ENCODE measurements at places on chromosomes 16 and 17. TPM values are rescaled to one million over a fixed set of nuclear protein-coding genes. Genes with fewer than 3 reads are reported as not detected.

DNA sequence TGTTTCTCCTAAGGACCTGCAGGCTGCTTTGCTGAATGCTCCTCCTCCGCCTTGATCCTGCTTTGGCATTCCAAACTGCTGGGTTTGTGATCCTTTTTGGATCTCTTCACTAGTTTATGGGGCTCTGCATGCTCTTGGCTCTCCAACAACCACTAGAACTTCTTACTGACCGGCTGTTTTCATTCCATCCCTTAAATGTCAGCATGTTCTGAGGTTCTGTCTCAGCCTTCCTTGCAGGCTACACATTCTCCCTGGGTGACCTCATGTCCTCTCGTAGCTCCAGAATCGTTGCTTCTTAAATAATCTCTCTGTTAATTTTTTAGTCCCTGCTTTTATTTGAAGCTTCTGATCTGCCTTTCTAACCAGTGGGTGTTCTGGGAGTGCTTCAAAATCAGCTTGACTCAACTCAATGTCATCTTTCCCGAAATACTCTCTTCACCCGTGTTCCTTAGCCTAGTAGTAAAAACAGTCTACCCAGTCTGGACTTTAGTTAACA, 119.0 kb upstream of the HS3ST2 start:
- DNase-seq, result no peak
- no peaks in the 10 kb centered on the region for H3K36me3 ChIP-seq
- H3K4me1 ChIP-seq, result peaks cover 3% of the 10 kb centered on the region
- H3K27me3 ChIP-seq, result no peaks in the 10 kb centered on the region
- H3K27ac ChIP-seq, result peak overlapping the region; percentile 34
- no peak overlapping the region for H3K4me3 ChIP-seq

- no peaks in the 10 kb centered on the region for H3K36me3 ChIP-seq
- no peak overlapping the region for H3K4me3 ChIP-seq
- DNase-seq, result no peak
- no peaks in the 10 kb centered on the region for H3K27me3 ChIP-seq
- no peak overlapping the region for H3K27ac ChIP-seq
- no peaks in the 10 kb centered on the region for H3K4me1 ChIP-seq
Measured at GRCh38 chr16:8459085-8459733, 131.1 kb downstream of the TMEM114 start.

DNA sequence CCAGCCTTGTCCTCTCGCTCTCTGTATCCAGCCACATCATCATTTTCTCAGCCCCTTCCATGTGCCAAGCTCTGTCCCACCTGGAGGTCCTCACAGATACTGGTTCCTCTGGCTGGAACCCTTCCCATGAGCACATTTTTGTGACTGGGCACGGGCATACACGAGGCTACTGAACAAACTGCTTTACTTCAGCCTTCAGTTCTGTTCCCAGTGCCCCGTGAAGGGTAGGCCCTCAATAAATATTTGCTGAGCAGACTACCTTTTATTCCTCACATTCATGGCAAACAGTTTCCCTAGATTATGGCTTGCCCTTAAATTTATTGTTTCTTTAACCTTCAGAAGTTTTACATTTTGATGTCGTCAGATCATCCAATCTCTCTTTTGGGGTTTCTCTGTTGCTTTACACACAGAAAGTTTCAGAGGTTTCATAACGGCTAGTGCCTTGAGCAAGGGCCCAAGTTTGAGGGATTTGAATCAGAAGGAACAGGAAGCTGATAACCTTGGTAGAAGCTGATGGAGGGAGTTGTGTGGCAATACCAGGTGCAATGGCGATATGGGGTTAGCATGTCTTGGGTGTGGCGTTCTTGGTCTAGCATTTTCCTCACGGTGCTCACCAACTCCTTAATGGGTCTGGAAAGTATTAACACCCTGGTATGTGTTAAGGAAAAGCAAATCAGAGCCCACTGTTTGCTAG, 27.8 kb downstream of the TMEM92 start:
- H3K36me3 ChIP-seq, result no peaks in the 10 kb centered on the region
- no peak overlapping the region for H3K27ac ChIP-seq
- no peak for DNase-seq
- H3K4me1 ChIP-seq, result peaks cover 6% of the 10 kb centered on the region

DNA sequence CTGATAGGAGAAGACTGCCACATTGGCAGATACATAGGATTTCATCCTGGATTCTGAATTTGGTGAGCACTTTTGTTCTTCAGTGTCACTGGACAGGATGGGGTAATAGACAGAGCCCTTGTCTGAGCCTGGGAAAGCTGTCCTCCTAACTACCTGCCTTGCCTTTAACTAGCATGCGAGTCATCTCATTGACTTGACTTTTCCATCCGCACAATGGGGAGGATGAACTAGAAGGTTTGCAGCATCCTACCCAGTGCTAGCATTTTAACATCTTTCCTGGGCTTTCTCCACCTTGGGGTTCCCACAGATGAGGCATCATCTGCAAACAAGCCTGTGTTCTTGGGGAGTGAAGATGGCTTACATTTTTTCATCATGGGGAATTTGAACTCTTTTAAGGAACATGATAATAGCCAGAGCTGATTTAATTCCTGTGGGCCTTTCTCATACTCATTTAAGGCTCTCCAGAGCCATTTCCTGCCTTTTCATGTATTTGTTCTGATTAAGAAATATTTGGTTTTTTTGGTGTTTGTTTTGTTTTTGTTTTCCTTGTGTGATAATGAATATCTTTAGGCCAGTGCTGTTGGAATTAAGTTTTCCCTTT, 139.5 kb downstream of the MSI2 start:
- no peak for DNase-seq
- no peaks in the 10 kb centered on the region for H3K36me3 ChIP-seq
- H3K4me1 ChIP-seq, result no peaks in the 10 kb centered on the region
- no peak overlapping the region for H3K27ac ChIP-seq

- no peaks in the 10 kb centered on the region for H3K27me3 ChIP-seq
- peak overlapping the region; percentile 24 for H3K27ac ChIP-seq
- peaks cover 4% of the 10 kb centered on the region for H3K36me3 ChIP-seq
- H3K4me1 ChIP-seq, result peaks cover 22% of the 10 kb centered on the region
Measured at GRCh38 chr17:19306160-19307111, 56.1 kb downstream of the B9D1 start.

Gene RPRML
- total RNA-seq, result not detected

Gene TPSB2
- 55.5 TPM for total RNA-seq

Gene CCP110
- total RNA-seq, result 22.3 TPM

Gene ICAM2
- 32.3 TPM for total RNA-seq
